Activated naive CD8-positive, alpha-beta T cell treated with anti-CD3 and anti-CD28 coated beads for 36 hours (primary cell): ENCODE measurements at places on chromosomes 6 and 20.

DNA sequence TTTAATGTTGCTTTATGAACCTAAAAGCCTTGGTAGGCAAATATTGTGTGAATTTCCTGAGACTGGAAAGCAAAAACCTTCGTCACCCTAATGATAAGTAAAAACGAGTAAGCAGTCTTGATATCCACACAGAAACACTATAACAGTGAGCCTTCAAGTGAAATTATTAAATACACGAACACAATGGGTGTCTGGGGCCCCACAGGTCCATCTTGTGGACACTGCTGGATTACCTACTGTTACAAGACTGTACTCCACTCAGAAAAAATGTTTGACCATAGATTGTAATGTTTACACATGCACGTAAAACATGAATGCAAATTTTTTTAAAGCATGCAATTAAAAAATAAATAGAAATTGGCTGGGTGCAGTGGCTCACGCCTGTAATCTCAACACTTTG, 466.9 kb downstream of the CD83 start:
- no peak for DNase-seq

DNA sequence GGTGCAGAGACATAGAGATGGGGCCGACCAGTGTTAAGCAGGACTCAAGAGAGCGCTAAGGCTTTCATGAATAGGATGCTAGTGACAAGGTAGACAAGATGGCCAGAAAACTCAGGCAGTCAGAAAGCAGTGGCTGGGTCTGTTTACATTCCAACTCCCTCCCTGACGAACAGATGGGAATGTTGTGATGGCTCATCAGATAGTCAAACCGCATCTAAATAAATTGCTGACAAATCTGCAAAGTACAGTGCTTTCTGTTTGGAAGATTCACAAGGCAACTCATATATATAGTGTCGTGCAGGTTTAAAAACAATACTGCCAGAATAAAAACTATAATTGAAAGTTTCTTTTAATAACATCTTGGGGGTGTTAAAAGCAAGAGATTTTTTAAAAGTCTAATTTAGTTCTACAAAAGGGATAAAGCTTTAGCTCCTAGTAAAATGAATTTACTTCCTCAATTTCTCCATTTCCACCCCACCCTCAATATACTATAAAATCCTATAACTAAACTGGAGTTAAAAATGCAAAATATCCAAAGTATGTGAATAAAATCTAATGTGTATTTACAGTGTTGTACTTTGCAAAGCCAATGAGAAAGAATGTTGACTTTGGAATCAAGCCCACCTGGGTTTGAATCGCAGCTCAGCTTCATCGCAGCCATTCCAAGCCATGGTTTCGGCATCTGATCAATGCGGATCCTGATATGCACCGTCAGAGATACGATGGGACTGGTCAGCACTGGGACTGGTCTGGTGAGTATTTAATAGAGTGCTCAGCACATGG, 247.3 kb upstream of the PDE10A start:
- DNase-seq: no peak

DNA sequence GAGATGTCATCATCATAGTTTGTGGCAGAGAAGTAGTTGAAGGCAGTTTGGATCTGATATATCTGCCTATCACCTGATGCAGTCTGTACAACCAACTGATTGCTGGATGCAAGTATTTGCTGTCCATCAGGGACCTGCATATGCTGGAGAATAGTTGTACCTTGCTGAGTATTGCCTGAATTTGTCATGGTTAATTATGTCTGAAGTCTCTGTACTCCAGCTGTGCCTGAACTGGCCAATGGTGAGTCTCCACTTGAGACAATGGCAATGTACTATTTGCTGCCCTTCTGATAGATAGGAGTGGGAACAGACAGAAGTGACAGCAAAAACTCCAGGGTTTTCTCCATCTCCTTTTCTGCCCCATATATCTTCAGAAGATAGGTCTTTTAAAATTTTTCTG, 531.5 kb downstream of the EPHA7 start:
- no peak for DNase-seq

- no peak for DNase-seq
Measured at GRCh38 chr6:134851548-134851947, 98.4 kb downstream of the ALDH8A1 start.

GRCh38 chr6:35496841-35497570, at the start of gene TEAD3:
TSS of gene TEAD3 (minus strand) at chr6:35497079.
- DNase-seq: peak; percentile 68

DNA sequence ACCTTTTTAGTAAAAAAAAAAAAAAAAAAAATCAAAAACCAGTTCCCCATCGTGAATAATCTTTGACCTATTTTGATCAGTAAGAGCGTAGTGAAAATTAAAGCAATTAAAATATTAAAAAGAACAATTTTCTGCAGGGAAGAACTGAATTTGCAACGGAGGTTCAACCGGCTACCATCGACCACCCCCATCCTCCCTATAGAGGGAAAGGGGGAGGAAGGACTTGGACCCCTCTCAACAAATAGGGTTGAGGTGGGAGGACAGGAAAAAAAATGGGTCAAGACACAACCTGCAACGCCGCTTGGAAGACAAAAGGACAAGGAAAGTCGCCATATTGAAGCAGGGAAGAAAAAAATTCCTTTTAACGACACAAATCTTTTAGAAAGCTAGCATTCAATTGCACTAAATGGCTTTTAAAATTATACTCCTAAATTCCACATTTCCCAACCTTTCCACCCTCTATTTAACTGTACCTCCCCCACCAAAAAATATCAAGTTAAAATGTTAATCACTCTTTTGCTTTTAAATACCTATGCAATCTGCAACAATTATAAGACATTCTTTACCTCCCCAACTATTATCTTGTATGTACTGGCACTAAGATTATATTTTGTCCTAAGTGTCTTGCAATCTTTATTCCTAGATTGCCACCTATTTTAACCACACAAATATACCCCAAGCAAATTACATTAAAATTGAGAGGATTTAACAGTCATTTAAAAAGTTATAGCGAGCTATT, 1.7 kb downstream of the PPP1R10 start:
- peak; percentile 38 for DNase-seq

- no peak for DNase-seq
Measured at GRCh38 chr6:14280766-14281293, 163.3 kb downstream of the CD83 start.

DNA sequence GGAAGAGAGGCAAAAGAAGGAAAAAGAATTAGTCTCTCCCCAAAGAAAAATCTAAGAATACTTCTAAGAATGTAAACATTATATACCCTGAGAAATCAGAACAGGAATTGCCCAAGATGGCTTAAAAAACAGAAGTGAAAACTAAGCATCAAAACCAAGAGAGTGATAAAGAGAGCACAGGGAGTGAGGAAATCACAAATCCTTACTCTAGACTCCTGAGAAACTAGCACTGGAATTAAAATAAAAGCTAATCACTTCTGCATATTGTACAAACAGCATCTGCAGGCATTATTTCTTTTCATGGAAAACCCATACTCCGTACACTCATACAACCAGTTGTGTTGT, 285.7 kb downstream of the BTBD9 start:
- no peak for DNase-seq

DNA sequence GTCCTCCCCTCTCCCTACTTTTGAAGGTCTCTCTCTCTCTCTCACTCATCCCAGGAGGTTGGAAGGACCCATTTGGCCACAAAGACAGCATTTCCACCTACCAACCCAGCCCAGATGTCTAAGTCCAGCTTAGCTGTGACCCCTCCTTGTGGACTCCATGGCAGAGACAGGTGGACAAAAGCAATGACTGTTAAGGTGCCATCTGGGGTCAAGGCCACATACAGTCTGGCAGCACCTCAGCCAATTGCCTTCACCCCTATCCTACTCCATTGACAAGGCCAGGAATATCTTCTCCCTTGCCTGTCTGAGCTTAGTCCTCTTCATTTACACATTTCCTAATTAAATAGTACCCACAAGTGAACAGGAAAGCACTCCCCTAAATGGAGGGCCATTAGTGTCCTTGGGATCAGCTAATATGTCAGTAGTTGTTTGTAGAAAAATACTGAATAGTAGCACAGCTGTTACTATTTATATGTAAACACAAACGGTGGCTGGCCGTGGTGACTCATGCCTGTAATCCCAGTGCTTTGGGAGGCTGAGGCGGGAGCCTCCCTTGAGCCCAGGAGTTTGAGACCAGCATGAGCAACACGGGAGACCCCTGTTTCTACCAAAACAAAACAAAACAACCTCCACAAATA, 28.8 kb downstream of the GCM1 start:
- no peak for DNase-seq

DNA sequence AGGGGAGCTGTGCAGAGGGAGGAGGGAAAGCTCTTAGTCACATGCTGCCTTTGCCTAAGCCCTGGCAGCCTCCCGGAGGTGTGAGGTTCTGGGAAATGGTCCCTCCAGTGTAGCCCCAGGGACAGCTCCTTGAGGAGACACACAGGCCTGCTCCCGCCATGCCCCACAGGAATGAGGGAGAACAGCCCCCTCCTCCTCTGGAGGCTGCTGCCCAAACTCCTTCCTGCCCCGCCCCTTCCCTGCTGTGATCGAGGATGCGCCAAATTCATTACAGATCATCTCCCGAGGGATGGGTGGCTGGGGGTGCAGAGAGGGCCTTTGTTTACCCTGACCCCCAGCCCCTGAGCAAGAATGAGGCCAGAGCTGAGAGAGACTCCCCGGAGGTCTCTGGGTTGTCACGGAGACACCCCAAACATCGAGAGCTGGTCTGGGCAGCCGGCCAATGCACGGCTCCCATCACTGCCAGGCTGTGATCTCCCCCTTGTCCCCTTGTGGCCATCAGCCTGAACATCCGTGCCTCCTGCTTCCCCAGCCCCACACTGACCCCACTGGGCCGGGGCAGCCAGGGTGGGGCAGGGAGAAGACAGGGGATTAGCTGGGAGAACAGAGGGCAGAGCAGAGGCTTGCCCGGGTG, 8.4 kb downstream of the CYP21A2 start:
- DNase-seq: no peak

- DNase-seq: no peak
Measured at GRCh38 chr6:114997813-114998292, 655.0 kb upstream of the HS3ST5 start.

GRCh38 chr6:147497472-147497871, 11.0 kb upstream of the SAMD5 start:
- no peak for DNase-seq
